ENCODE measurements at places on chromosomes 3 and 15. TPM values are rescaled to one million over a fixed set of nuclear protein-coding genes. Genes with fewer than 3 reads are reported as not detected.
A peak's percentile ranks its signal among the peaks of the same experiment; 100 is the strongest.

- no peak for DNase-seq
Measured at GRCh38 chr15:64548235-64548634, 87.9 kb downstream of the ZNF609 start.

DNA sequence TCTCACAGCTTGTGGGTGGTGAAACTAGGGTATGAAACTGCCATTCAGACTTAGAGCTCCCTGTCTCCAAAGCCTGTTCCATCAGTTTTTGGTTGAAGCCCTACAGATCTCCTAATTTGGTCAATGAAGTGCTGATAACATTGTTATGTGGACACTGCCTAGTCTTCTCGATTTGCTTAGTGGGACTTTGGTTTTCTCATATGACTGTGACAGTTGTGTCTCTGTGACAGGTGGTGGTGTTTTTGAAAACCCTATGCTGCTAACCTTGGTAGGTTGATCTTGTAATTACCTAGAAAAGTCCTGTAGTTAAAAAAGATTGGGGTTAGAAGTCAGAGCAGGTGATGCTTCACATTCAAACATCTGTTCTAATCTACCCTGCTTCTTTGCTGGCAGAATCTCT, 9.2 kb downstream of the PPM1L start:
- DNase-seq: no peak

DNA sequence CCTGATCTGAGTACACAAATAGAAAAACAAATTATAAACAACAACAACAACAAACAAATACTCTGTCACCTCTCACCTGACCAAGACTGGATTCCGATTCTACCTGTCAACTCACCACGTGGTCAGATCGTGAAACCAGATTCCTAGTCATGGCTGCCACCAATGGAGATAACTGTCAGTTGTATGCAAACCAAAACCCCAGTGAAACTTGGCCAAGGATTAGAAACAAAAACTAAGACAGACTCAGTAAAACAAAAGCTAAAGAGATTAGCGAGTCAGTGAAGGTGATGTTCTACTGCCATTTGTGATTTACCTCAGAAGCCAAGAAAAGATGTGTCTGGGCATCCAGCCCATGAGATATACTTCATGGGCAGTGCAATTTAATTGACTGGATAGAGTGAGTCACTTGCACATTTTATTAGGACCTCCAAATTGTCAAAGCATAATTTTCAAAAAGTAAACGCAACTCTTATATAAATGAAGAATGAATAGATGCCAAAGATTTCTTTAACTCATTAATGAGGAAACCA, 31.1 kb downstream of the PHLDB2 start:
- no peak for DNase-seq

DNA sequence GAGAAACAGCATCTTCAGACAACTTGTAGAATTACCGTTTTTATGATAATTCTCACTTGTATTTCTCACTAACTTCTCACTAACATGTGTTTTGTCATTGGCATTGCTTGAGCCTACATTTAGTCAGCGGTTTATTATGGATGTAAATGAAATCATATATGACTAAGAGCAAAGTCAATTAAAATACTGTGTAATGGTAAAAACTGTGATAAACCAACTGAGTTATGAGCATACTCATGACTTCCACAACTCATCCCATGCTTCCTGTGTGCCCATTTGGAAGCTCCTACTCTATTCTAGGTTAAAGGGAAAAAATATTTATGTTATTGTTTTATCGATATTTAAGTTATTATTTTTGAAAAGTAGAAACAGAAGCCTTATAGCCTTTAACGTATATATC, 12.8 kb downstream of the PXK start:
- DNase-seq: no peak

DNA sequence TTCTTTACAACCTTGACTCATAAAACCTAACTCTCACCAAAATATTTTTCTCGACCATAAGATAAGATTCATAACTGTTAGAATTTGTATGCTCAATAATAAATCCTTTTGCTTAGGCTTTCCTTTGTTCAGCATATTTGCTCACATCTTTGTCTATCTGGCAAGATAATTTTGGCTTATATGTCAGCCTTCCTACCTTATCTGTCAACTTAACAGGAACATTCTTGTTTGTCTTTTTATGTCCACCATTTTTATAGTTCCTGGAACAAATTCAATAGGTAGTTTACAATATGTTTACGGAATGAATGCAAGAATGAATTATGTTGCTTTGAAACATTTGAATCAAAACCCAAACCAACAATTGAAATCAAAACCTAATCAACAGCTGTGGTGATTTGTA, 41.0 kb upstream of the P2RY1 start:
- DNase-seq: no peak

GRCh38 chr15:58547628-58548307, 116.0 kb downstream of the LIPC start:
- no peak for DNase-seq

GRCh38 chr3:50657407-50657806, 17.3 kb upstream of the DOCK3 start:
- DNase-seq: no peak

DNA sequence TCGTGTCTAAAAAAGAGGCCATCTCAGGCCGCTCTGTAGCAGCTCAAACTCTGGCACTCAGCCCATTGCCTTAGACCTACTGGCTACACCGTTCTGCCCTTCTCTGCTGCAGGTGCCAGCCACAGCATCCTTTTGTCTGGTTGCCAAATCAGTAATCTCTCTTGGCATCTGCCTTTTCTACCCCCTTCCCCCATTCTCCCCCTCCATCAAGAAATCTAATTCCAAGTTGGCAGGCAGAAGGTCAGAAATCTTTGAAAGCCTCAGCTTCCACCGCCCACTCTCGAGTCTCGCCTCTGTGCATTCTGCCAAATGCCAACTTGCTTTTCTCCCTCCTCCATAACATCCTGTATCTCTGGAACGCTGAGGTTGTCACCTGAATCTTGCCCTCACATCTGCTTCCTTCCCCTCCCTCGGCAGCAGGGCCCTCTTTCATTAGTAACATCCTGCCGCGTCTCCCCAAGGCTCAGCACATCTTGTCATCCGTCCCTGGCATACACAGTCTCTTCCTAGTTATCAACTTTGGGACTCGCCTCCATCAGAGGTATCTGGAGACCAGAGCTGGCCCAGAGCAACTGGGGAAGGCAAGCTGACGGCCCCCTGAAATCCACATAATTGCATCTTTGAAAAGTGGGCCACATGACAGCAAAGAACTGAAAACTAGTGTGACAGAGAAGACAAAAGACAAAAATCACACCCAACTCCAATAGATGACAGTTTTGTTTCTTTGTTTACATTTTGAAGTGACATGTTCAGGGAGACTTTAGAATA, 312.0 kb upstream of the CCDC54 start:
- no peak for DNase-seq

DNA sequence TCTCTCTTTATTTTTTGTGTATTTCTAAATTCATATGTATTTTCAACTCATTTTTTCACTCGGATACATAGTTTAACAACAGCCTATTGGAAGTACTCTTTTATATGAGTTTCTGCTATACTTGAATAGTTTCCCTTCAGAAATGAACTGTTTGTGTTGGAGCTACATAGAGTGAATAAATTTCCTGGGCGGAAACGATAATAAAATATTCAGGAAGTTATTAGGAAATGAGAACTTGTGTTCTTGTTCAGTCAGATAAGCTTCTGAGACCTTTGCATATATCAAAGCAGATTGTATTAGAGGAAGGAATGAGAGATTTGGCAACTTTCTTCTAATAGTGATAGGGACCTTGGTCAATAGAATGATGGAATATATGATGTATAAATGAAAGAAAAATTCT, 27.3 kb downstream of the NEO1 start:
- no peak for DNase-seq

GRCh38 chr3:73280746-73281145, 219.3 kb downstream of the EBLN2 start:
- DNase-seq: no peak

- DNase-seq: no peak
Measured at GRCh38 chr3:4956099-4956498, 23.1 kb upstream of the BHLHE40 start.

DNA sequence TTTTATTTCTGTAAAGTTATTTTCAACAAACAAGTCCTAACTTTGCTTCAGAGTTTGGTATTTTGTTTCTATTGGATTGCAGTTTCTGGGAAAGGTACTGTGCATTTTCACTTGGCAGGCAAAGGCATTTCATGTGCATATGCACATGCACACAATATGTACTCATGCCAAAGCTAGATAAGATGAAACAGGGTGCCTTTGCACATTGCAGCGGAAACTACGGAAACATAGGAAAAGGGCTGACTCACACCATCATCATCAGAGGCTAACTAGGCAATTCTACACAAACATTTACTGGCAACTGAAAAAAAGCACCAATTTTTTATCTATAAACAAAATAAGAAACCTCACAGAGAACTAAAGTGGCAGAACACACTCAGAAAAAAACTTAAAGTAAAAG, 550.6 kb upstream of the NECTIN3 start:
- DNase-seq: no peak

- DNase-seq: no peak
Measured at GRCh38 chr3:48592519-48593087, 2.5 kb downstream of the COL7A1 start.

- DNase-seq: no peak
Measured at GRCh38 chr3:14803101-14803980, 15.4 kb upstream of the FGD5 start.

DNA sequence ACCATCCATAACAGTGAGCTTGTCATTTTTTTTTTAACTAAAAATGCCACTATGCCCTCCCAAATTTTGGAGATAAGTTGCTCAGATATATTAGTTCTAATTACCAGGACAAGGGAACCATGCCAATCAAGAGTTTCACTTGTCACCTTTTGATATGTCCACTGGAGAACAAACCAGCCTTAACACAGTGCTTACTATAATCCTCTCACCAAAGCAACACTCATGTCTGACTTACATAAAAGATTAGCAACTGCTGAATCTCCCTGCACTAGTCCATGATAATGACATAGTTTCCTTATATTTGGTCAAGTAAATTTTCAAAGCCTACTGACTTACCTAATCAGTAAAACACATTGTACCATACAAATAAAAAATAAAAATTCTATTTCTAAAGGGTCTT, 44.4 kb downstream of the TTBK2 start:
- no peak for DNase-seq

- DNase-seq: no peak
Measured at GRCh38 chr15:60396100-60396499, 1.7 kb downstream of the ANXA2 start.

- DNase-seq: no peak
Measured at GRCh38 chr3:128481438-128481942, 11.5 kb downstream of the GATA2 start.

DNA sequence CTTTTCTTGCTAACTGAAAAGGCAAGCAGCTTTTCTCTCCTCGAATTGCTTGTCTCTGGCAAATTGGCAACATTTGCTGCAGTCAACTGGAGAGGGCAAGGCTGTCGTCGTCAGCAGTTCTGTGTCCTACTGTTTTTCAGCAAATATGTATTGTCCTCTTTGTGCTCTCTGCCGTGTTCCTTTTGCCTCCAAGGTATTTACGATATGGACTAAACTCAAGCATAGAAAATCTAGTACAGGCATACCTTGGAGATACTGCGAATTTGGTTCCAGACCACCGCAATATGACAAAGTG, 558 bp upstream of the SLC30A4 start:
- no peak for DNase-seq

DNA sequence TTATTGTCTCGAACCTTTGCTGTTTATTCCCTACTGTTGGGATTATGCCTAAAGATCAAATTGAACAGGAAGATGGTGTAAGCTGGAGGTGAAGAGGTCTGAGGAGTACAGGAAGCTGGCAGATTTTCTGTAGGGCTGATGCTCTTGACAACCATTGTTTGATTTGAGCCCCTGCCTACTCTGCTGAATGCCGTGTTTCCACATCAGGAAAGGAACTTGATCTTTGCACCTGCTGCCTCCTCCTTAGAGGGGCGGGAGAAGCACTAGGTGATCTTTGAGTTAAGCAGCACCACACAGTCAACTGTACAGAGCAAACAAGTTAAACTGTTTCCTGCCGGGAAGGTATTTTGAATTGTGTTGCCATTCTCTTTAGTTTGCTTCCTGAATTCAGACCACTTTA, 364.6 kb upstream of the EPHA6 start:
- no peak for DNase-seq

DNA sequence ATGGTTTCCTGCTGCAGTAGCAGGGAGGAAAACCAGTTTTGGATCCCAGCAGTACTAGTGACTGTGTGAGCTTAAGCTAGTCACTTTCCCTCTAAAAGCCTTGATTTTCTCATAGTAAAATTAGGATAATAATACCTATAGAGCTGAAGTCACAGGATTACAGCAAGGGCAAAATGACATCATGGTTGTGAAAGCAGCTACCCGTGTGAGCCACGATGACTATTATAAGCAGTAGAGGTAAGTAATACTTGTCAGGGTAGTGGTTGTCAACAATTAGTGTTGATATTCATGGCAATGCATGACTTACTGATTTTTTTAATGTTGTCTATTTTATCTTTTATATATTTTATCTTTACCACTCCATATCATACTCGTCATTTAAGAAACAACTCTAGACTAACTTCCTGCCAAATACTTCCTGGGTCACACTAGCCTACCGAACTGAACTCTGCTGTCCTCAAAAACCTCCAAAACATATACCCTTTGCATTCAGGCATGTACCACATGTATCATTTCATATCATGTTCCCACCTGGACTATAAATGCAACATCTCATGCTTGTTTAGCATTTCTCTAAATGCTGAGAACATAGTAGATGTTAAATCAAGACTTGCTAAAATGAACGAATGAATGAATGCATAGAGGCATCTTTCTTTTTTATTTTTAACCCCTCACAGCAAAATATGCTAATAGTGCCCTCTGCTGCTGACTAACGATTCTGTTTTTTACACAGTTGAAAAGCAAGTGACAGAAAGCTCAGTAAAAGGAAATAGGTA, 172.6 kb downstream of the P3H2 start:
- DNase-seq: peak; percentile 40

DNA sequence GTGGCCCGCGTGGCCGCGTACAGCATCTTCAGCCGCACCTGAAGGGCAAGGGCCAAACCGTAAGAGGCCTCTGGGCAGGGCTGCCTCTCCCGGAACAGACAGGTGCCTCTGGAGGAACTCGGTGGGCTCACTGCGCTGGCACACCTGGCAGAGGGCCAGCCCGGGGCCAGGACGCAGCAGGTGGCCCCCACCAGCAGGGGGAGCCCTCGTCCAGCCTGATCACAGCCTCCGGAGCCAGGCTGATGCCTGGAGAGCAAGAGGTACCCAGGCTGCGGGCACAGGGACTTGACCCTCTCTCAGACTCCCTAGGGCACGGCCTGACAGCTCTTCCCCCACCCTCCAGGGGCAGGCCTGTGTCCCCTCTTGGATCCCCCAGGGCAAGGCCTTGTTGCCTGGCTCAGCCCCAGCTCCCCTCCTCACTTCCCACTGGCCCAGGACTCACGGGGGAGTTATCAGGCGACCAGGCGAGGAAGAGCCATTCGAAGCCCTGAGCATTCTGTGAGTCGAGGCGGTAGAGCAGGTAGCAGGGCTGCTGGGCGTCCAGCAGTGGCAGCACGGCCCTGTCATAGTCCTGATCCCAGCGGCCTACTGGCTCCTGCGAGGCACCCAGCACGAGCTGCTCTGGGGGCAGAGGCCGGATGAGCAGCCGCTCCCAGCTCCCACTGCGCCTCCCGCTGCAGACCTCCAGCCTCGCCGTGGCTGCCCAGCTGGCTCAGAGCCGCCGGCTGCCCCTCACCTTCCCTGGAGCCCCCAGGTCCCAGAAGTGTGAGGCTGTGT, 6.2 kb upstream of the TLR9 start:
- DNase-seq: no peak

The EBLN2 gene
- 5.5 TPM for total RNA-seq

The EEFSEC gene
- total RNA-seq: 21.0 TPM

The HESX1 gene
- total RNA-seq: 3.4 TPM

The SLC24A5 gene
- not detected for total RNA-seq

All from PC-9 (cell line).